ENCODE measurements at places on chromosomes 3 and 15.

- DNase-seq: peak; percentile 38
Measured at GRCh38 chr15:96296264-96296663, 34.2 kb upstream of the NR2F2 start.

- no peak for DNase-seq
Measured at GRCh38 chr3:55588146-55588765, 101.2 kb upstream of the WNT5A start.

GRCh38 chr3:98754483-98754882 lies 8.7 kb upstream of the ST3GAL6 start:
- DNase-seq: no peak

- no peak for DNase-seq
Measured at GRCh38 chr3:136008732-136009470, 43.4 kb downstream of the PPP2R3A start.

DNA sequence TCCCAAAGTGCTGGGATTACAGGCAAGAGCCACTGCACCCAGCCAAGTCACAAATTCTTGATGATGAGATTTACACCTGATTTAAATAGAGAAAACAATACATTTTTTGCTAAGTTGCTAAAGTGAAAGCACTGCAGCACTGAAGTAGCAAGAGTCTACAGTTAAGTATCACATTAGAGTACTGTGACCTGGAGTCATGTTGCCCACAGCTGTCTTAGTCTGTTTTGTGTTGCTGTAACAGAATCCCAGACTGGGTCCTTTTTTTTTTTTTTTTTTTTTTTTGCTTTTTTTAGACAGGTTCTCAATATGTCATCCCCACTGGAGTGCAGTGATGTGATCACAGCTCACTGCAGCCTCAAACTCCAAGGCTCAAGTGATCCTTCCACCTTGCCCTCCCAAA lies 23.2 kb upstream of the GNB4 start:
- DNase-seq: no peak

- no peak for DNase-seq
Measured at GRCh38 chr15:63928185-63928842, 94.6 kb upstream of the HERC1 start.
